NCI-H524 (cell line): ENCODE measurements at places on chromosomes 16 and 17.

GRCh38 chr17:4577386-4577993 lies 6.8 kb upstream of the SMTNL2 start:
- no peak for DNase-seq

GRCh38 chr16:11637320-11637719 lies 30.9 kb upstream of the SNN start:
- no peak for DNase-seq

DNA sequence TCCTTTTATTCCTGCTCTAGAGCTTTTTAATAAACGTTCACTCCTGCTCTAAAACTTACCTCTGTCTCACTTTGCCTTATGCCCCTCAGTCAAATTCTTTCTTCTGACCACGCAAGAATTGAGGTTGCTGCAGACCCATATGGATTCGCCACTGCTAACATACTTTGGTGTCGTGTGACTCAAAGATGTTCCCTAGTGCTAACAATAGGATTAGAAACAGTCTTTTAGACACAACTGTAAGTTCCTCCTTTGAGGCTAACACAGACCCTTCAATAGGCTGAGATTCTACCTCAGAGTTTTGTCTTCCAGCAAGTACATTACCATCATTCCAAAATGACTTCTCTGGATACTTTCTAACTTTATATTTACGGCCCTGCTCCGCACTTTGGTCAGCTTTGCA lies 149.5 kb upstream of the COX10 start:
- DNase-seq: no peak

GRCh38 chr16:29315916-29316517 lies 90.5 kb downstream of the NPIPB11 start:
- no peak for DNase-seq

- no peak for DNase-seq
Measured at GRCh38 chr16:48492133-48492532, 106.9 kb upstream of the SIAH1 start.
